Stimulated activated naive CD4-positive, alpha-beta T cell treated with Interleukin-2 at 50 U/mL for 16 hours (primary cell): ENCODE measurements at places on chromosomes 4 and X.

GRCh38 chr4:77820649-77821561 lies 1.7 kb upstream of the CNOT6L start:
- no peak for DNase-seq

GRCh38 chrX:68711845-68712244 lies 64.4 kb downstream of the STARD8 start:
- no peak for DNase-seq

GRCh38 chr4:125060376-125060775 lies 254.4 kb upstream of the FAT4 start:
- no peak for DNase-seq

DNA sequence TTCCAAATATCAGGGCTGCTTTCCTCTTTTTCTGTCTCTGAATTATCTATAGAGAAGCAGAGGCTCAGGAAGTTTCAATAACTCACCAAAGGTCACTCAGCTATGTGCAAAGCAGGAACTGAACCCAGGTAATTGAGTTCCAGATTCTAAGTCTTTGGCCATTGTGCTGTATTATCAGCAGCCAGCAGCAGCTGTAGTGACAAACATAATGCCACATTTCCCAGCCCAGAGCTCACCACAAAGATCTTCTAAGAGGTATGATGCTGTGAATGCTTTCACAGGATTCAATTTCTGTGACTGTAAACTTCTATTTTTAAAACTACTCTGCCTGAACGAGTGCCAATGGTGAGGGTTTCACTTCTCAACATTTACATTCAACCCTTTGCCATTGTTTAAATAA lies 56.4 kb downstream of the SPOCK3 start:
- DNase-seq, result no peak

DNA sequence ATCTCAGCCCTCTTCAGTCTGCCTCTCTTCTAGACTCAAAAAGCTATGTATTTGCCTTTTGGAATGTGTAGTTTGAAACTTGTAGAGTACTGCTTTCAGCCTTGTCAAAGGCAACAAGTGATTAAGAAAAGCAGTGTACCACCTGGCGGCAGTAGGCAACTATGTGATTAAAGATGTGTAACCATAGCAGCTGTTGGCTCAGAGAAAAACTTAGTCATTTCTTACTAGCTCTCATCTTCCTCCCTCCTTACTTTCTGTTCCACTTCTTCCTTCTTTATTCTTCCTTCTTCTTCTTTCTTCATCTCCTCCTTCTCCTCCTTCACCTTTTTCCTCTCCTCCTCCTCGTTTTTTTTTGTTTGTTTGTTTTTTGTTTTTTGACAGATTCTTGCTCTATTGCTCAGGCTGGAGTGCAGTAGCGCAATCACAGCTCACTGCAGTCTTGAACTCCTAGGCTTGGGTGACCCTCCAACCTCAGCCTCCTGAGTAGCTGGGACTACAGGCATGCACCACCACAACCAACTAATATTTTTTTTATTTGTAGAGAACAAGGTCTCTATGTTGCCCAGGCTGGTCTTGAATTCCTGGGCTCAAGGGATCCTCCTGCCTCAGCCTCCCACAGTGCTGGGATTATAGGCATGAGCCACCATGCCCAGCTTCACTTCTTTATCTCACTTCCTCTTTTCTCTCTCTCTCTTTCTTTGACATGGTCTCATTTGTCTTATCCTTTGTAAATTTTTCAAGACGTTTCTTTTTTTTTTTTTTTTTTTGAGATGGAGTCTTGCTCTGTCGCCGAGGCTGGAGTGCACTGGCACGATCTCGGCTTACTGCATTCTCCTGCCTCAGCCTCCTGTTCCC lies 32.6 kb downstream of the ABHD18 start:
- peak; percentile 2 for DNase-seq

DNA sequence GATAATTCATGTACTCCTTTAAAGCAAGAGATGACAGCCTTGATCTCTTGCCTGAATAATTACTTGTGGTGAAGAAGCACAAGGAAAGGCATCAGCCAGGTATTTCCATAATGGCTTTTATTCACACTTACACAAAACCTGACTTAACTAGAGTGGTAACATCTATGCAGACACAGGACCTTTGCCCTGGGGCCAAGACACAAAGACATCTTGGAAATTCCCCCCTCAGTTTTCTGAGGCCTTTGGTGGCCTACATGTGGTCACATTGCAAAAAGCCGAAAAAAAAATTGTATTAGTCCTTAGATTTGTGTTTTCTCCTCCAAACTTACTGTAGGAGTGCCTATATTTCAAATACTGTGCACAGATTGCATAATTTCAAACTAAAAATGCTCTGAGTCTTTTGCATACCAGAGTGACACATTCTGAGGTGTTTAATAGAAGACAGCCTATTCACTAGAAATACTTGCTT lies 172.4 kb downstream of the PDGFC start:
- no peak for DNase-seq

GRCh38 chr4:82515705-82516104 lies 46.1 kb downstream of the TMEM150C start:
- DNase-seq, result no peak

DNA sequence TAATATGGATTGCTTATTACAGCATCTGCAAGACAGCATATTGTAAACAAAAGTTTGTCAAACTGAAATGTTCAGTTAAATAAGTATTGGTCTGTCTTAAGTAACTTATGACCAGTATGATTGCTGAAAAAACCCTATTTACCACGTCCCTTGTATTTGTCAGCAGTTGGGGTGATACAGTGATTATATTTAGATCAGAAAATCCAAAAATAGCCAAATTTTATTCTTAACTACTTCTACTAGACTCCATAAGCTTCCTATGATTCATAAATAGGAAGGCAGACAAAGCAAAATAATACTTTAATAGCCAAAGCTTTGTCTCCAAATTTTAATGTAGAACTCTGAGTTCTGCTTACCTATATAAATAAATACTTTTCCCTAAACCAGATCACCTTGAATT lies 45.3 kb downstream of the TBCK start:
- DNase-seq, result no peak
